Heart right ventricle (tissue), 16 donors: ENCODE measurements at places on chromosomes 11 and 22. TPM values are rescaled to one million over a fixed set of nuclear protein-coding genes. Genes with fewer than 3 reads are reported as not detected.

The TMEM45B gene
- not detected for total RNA-seq

DNA sequence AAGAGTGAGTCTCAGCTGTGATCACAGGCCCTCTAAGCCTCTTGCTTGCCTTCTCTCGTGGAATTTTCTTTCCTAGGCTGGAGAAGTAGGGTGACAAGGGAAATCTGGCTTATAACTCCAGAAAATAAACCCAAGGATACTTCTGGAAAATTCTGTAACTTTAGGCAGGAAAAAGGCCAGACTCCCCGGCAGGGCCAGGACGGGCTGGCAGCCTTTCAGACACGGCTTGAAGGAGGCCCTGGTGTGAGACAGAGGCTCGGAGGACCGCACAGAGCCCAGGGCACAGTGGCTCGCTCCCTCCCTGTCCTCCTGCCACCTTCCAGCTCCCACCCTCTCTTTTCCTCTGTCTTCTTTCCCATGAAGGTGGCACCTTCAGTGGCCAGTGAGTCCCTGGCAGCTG, 19.1 kb downstream of the RPUSD4 start:
- no peak for DNase-seq

DNA sequence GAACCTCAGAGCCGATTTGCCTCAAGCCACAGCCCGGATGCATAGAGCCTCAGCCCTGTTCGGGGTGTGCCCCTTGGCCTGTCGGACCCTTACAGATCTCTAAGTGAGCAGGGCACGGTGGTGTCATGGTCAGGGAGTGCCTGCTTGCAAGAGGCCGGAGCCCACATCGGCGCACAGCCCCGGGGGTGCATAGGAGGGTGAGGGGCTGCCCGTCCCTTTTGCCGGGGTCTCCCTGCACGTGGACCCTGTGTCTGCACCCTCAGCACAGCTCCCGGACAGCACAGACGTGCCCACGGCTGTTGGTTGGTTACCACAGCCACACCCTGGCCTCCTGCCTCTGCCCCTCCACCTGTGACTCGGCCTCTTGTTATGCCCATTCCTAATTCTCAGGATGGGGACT, 6.5 kb downstream of the RAB36 start:
- no peak for DNase-seq

DNA sequence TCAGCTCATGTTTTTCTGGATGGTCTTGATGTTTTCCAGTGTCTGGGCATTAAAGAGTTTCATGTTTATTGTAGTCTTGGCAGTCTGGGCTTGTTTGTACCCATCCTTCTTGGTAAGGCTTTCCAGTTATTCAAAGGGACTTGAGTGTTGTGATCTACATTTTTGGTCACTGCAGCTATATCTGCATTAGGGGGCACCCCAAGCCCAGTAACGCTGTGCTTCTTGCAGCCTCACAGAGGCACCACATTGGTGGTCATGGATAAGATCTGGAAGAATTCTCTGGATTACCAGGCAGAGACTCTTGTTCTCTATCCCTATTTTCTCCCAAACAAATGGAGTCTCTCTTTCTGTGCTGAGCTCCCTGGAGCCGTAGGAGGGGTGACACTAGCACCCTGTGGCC, 451.5 kb upstream of the FAT3 start:
- DNase-seq, result no peak

The DEFB131B gene
- not detected for total RNA-seq

DNA sequence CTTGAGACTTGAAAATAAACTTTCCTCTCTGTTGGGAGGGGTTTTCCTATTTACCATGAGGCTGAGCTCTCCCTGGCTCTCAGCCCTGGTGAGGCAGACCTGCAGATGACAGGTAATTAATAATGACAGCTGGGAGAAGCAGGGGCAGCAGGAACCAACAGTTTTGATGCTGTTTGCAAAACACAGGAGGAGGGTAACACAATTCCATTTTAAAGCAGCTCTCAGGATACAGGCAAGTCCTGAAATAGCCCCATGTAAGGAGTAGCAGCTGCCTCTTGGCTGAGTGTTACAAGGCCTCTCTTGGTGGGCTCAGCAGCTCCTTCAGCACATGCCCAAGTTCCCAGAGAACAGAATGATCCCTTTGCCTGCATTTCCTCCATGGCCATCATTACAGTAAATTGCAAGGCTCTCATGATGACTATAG, 13.3 kb downstream of the PARVA start:
- no peak for DNase-seq

The TREH gene
- total RNA-seq, result 0.11 TPM

DNA sequence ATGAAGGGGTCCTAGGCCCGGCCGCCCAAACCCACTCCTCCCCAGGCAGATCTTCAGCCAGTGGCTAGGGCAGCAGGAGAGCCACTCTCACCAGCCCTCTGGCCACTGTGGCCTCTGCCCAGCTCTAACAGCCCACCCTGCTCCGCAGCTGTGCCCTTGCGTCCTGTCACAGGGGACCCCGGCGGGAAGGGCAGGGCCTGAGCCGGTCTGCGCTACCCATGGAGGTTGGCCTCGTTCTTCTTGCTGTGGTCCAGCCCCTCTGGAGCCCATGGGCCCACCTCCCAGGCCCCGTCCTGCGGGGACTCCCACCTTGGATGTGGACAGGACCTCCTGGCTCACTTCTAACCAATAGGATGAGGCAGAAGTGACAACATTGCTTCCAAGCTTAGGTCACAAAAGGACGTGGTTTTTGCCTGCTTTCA, 38.3 kb upstream of the TH start:
- no peak for DNase-seq

DNA sequence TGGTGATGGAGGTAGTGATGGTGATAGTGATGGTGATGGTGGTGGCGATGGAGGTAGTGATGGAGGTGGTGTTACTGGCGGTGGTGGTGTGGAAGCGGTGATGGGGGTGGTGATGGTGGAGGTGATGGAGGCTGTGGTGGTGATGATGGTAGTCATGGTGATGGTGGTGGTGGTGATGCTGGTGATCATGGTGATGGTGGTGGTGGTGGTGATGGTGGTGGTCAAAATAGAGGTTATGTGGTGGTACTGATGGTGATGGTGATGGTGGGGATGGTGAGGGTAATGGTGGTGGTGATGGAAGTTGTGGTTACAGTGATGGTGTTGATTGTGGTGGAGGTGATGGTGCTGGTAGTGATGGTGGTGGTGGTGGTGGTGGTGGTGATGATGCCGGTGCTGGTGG, 199.2 kb downstream of the IGLL1 start:
- DNase-seq, result no peak

DNA sequence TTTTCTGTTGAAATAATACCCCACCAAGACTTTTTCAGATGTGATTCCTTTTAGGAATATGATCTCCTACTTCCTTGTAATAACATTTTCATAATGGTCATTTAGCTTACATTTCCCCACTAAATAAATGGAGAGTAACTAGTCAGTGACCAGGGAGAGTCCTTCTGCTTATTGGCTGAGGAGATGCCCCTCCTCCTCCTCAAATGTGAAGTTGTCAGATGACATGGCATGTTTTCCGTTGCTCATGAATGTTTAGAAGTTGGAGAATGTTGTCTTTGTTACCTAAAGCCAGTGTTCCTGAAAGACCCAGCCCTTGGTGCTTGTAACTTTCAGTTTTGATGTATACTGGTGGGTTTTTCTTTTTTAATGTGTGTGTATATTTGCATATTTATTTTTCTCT, 38.2 kb downstream of the CSRP3 start:
- DNase-seq, result no peak

The UPK2 gene
- not detected for total RNA-seq

- DNase-seq, result no peak
These were observed 9.4 kb downstream of the IGF2 start for GRCh38 chr11:2129699-2130366.

The OR2AT4 gene
- total RNA-seq, result not detected

DNA sequence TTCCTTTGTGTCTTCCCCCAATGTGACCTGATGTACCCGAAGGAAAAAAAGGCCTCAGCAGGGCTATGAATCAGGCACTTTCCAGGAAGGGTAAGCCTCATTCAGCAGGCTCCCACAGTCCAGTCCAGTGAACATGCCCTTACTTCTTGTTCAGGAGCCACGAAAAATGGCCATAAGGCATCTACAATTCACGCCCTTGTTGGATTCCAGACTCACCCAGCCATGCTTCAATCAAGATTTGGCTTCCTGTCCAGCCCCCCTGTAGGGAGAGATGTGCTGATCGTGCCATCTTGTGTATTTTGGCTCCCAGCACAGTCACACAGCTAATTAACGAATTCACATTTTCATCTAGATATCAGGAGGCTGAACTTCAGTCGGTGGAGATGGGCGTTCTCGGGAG, 9.9 kb upstream of the KCNJ5 start:
- no peak for DNase-seq

The ADAMTS15 gene
- total RNA-seq, result 49.4 TPM

GRCh38 chr22:33076343-33076742, 18.2 kb upstream of the SYN3 start:
- DNase-seq, result no peak

GRCh38 chr11:66550887-66551286, 4.2 kb downstream of the ACTN3 start:
- no peak for DNase-seq

DNA sequence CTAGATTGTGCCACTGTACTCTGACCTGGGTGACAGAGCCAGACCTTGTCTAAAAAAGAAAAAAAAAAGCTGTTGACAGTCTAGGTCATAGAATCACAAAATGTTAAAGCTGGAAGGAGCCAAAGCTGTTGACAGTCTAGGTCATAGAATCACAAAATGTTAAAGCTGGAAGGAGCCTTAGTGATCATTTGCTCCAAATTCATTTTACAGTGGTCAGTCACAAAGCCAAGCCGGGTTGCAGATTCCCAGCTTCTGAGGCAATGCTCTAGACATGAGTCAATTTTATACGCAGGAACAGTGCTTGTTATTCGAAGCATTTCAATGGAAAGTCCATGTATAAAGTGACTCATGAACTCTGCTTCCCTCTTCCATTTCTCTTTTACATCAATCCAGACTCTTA, 47.4 kb downstream of the SYT13 start:
- no peak for DNase-seq

DNA sequence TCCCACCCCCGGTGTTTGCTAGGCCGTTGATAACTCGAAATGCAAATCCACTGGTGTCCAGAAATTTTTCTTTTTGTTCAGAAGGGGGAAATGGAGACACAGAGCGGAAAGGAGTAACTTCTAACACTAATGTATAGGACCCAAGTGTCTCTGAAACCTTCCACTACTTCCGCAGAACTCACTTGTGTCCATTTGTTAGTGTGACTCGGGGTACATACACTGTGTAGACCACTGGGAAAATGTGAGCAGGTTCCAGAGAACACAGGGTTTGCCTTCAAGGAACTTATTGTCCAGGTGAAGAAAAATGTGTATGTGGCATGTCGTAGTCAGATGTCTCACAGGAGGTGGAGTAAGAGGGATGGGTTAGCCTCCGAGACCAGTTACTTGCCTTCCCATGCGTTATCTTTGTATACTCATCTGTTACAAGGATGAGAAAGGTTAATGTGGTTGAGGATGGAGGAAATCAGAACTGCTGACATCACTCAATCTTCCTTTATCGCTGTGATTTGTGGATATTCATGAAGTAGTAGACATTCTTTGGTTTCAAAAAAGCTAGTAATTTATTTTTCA, 857 bp downstream of the ARCN1 start:
- DNase-seq, result no peak

DNA sequence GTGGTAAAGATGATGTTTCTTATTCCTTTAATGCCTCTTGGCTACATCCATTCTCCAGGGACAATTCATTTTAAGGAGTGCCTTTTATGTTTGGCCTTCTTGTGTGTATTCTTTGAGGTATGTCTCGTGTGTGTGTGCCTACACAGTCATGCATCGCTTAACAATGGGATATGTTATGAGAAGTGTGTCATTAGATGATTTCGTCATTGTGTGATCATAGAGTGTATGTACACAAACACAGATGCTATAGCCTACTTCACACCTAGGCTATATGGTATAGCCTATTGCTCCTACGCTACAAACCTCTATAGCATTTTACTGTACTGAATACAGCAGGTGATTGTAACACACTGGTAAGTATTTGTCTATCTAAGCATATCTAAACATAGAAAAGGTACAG, 23.0 kb downstream of the ZNF202 start:
- DNase-seq, result no peak

GRCh38 chr22:40334060-40334459, 12.2 kb upstream of the ADSL start:
- no peak for DNase-seq

- no peak for DNase-seq
These were observed 221.4 kb downstream of the DBX1 start for GRCh38 chr11:19938866-19939265.

- DNase-seq, result peak; percentile 13
These were observed 5.0 kb downstream of the CD81 start for GRCh38 chr11:2382129-2382517.

DNA sequence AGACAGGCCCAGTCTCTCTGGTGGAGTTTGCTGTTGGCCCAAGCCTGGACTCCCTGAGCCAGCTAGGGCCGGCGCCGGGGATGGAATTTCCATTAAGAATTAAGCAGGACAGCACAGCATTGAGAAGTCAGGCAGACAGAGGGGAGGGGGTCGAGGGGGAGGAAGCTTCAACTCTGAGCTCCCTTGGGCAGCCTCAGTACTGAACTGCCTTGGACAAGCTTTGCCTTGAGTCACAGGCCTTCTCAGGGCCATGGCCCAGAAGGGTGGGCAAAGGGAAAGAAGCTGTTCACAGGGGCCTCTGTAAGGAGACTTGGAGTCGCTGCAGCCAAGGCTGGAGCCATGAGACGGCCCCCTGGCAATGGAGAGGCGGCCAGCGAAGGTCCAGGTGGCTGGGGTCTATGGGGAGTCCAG, 2.6 kb upstream of the INSC start:
- DNase-seq, result no peak

DNA sequence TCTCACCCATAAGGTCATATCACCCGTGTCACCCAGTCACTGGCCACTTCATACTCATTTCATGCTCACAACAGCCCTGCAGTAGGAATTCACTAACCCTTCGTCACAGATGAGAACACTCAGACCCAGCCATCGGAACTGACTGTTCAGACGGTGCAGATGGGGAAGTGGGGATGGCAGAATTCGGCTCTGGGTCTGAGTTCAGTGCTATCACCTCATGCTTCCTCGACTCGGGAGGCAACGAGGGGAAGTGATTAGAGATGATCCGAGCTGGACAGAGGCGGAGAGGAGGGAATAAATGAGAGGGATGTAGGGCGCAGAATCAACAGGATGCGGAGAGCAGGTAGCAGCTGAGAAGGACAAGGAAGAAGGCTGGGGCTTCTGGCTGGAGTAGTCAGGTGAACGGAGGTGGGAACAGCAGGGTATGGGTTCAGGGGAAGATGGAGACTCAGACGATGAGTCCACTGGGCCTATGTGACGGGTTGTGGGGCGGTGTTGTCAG, 4.7 kb downstream of the B3GNT6 start:
- no peak for DNase-seq

GRCh38 chr22:36301851-36302250, 48.9 kb downstream of the APOL1 start:
- no peak for DNase-seq

- DNase-seq, result no peak
These were observed 78.8 kb downstream of the FEZ1 start for GRCh38 chr11:125416981-125417935.

The SCGB2A2 gene
- not detected for total RNA-seq

The TEX54 gene
- total RNA-seq, result not detected

- peak; percentile 58 for DNase-seq
These were observed 78.1 kb downstream of the KIAA1671 start for GRCh38 chr22:25030636-25031035.

The CASP5 gene
- 0.18 TPM for total RNA-seq
